Activated gamma-delta T cell treated with Interleukin-2 at 50 U/mL for 16 hours (primary cell): ENCODE measurements at places on chromosomes 2 and 18.

GRCh38 chr18:79567481-79568147 is 112.0 kb upstream of the CTDP1 start:
- DNase-seq = no peak

DNA sequence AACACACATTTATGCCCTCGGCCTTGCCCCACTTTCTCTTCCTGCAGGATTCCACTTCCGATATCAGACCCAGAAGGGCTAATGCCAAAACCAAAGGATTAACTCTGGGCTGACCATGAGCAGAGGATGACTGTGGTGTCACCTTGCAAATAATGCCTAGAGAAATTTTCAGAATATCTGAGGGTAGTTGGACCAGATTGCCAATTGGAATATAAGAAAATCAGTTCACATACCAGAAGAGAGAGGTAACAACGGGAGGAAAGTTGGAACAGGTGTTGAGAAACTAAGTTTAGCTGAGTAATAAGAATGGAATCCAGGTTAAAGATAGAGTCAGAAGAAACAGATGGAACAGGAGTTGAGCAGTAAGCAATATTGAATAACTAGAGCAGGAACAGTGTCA is 232.7 kb upstream of the UBE2E3 start:
- no peak for DNase-seq

DNA sequence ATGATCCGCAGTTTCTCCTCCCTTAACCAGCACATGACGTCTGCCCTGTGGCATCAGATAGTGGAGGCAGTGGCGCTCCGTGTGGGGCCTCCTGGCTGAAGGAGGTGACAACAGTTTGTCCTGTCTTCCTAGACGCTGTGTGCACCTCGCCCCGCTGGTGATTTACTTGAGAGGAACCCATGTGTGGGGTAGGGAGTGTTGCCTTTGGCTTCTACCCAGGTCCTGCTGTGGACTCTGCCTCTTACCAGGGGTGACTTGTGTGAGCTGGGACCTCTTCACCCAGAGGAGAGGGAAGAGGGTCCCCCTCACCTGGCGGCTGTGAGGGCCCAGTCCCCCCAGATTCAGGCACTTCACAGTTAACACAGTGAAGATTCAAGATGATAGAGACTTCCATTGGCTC is 77.6 kb downstream of the TMEM18 start:
- no peak for DNase-seq

DNA sequence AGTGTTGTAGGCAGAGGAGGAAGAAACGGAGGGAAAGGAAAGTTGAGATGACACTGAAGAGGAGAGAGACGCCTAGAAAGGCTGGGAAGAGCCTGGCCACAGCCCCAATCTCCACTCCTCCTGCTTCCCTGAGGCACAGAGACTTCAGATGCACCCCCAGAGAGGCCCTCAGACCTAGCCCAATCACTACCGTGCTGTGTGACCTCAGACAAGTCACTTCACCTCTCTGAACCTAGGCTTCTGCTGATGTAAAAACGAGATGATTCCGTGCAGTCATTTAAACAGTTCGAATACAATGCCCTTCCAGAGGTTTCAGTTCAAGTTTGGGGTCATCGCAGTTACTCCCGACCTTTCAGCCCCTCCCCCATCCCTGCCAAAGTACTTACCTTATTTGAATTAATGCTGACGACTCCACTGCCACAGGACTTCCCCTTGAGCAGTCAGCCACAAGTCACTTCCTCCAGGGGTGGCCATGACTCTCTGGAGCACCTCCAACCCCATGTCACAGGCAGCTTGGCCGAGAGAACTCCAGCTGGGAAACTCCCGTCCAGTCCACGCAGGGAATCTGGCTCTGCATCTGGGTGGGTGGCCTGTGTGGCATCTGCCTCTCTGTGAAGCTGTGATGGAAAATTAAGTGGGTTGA is 105.2 kb upstream of the ID2 start:
- peak; percentile 31 for DNase-seq

DNA sequence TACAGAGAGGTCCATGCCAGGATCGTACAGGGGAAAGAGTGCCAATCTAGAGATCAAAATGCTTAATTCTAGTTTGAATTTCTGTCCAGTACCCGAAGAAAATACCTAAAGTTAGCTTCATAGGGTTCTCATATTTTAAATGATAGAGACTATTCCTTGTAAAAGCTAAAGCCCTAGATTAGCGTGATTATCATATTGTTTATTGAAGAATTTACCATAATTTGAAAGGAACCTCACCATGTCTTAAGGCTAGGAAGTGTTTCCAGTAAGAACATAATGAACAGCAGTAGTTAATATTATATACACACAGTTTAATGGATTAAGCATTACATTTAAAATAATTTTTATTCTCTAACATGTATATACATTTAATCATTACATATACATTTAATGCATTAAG is 68.5 kb downstream of the COBLL1 start:
- DNase-seq = no peak

GRCh38 chr18:4843771-4844170 is 353.3 kb downstream of the AKAIN1 start:
- DNase-seq = no peak

- no peak for DNase-seq
These were observed 98.9 kb downstream of the ABI2 start for GRCh38 chr2:203427061-203427460.

- DNase-seq = no peak
These were observed 914.2 kb downstream of the TSN start for GRCh38 chr2:122669627-122670026.

- no peak for DNase-seq
These were observed 14.3 kb upstream of the PTH2R start for GRCh38 chr2:208392300-208392699.

- DNase-seq = no peak
These were observed 21.6 kb downstream of the SNORC start for GRCh38 chr2:232891621-232892071.

DNA sequence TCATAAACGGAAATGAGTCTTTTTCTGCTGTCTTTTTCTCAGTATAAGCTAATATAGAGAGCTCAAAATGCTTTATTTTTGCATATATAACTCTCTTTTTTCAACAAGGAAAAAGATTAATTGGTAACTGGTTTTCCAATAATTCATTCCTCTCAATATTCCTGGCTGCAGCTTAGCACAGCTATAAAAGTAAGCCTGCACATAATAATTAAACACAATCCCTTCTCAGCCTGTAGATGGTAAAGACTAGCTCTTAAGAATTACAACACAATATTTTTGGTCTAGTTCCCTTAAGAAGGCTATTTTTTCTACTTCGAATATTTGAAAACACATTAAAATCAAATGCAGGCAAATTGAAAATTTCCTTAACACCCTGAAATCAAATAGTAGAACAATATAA is 258.0 kb downstream of the DOK6 start:
- DNase-seq = no peak

DNA sequence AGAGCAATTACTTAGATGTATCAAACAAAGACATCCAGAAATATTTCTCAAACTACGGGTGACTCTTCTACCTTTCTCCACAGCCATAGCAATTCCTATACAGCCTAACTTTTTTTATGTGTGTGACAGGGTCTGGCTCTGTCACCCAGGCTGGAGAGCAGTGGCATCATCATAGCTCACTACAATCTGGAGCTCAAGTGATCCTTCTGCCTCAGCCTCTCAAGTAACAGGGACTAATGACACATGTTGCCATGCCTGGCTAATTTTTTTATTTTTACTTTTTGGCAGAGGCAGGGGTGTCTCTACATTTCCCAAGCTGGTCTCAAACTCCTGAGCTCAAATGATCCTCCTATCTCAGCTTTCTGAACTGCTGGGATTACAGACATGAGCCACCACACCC is 328.9 kb upstream of the NT5C1B start:
- DNase-seq = no peak

GRCh38 chr2:17578466-17578928 is 38.0 kb downstream of the VSNL1 start:
- DNase-seq = no peak

- DNase-seq = no peak
These were observed 8.8 kb upstream of the EXOC6B start for GRCh38 chr2:72834596-72834995.

GRCh38 chr2:33529771-33530481 is 53.5 kb downstream of the RASGRP3 start:
- no peak for DNase-seq

- DNase-seq = no peak
These were observed 685.2 kb downstream of the DCC start for GRCh38 chr18:53025247-53025646.

DNA sequence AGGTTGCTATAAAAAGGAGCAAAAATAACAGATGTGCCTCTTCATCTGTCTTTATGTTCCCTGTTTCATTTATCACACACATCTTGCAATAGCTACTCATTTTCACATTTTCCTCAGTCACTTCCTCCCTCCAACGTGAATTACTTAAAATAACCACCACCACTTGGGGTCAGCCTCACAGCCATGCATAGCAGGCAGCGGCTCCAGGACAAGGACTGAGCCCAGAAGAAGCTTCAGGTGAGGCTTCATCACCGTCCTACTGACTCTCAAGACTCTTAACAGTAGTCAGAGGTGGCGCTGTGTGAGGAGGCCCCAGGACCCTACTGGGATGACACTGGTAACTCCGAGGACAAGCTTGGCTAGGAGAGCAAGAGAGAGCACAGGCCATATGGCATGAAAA is 15.5 kb upstream of the ST8SIA5 start:
- DNase-seq = no peak

DNA sequence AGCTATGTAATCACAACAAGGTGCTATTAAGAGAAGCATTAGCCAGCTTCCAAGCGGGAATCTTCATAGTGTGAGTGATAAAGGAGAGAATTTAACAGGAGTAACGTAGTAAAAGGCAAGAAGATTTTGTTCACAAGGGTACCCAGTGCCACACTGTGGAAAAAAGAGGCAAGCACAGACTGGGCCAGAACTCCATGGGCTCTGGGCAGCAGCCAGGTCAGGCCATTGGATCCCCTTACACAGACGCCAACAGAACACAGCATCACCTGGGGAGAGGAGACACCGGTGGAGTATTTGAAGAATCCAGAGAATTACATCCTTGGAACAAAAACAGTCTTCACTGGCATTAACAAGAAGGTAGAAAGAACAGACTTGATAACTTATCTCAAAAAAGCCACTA is 21.2 kb downstream of the AMER3 start:
- DNase-seq = no peak

- no peak for DNase-seq
These were observed 60.3 kb upstream of the LMAN1 start for GRCh38 chr18:59419386-59419785.

DNA sequence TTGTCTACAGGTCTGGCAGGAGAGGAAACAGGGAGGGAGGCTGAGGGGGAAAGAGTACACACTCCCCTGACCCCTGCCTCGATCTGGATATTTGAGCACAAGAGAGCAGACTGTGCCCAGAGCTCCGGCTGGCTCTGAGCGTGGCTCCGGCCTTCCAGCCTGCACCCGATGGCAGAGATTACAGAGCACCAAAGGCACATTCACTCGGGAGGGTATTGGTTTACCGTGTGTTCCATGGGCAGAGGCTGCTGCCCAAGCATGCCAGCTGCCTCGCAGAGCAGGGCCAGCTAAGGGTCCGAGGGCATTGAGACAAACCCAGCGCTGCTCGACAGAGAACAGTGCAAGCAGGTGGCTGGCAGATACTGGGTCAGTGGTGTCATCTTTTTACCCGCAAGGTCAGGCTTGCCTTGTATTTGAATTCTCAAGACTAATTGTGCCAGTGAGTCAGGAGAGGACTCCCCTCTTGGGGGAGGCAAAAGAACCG is 132.2 kb downstream of the TNS1 start:
- DNase-seq = no peak

GRCh38 chr18:48404716-48405507 is 4.3 kb downstream of the ZBTB7C start:
- no peak for DNase-seq

- no peak for DNase-seq
These were observed 120.4 kb upstream of the MSH6 start for GRCh38 chr2:47662552-47662951.

DNA sequence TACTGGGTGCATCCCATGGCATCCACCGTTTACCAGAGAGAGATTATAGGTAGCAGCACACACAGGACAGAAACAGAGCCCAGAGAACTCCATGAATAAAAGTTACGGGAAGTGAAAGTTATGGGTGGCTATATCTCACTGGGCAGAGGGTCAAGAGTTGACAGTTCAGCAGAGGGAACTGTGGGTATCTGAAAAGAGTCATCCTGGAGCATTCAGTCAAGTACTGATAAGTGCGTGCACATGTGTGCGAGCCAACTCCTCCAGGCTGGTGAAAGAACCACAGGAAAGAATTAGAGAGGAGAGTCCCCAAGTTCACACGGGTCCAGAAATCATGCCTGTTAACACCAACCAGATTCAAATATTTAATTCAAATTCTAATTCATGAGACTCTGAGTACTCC is 1588.2 kb downstream of the LRP1B start:
- DNase-seq = no peak

GRCh38 chr2:219207134-219207883 is 727 bp downstream of the ZFAND2B start:
- DNase-seq = no peak

GRCh38 chr2:208415255-208415654 is 8.7 kb downstream of the PTH2R start:
- DNase-seq = no peak

DNA sequence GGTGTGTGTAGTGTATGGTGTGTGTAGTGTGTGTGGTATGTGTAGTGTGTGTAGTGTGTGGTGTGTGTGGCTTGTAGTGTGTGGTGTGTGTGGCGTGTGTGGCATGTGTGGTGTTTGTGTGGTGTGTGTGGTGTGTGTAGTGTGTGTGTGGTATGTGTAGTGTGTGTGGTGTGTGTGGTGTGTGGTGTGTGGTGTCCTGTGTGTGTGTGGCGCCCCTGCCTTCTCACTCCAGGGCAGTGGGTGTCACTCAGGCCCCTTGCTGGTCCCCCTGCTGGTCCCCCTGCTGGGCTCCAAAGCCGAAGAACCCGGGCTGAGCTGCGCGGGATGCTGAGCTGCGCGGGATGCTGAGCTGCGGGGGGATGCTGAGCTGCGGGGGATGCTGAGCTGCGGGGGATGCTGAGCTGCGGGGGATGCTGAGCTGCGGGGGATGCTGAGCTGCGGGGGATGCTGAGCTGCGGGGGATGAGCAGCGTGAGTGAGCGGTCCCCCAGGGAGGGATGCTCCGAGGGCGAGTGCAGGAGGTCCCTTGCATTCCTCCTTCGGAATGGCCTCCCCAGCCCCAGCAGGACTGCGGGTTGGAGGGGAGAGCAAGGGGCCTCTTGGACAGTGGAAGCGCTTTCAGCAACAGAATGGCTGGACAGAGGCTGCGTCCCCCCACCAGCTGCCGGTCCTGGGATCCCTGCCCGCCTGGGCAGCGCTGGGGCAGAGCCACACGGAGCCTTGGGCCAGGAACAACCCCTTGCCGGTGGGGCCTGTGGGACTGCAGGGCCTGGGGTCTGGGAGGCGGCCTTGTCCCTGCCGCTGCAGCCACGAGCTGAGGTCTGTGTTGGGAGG is 3.4 kb upstream of the RTP5 start:
- DNase-seq = no peak
